Stimulated activated CD4-positive, alpha-beta T cell treated with anti-CD3 and anti-CD28 coated beads, Interleukin-2, amount 100 ng/mL, for 4 hours (primary cell): ENCODE measurements at places on chromosomes 5 and 9.
A peak's percentile ranks its signal among the peaks of the same experiment; 100 is the strongest.

DNA sequence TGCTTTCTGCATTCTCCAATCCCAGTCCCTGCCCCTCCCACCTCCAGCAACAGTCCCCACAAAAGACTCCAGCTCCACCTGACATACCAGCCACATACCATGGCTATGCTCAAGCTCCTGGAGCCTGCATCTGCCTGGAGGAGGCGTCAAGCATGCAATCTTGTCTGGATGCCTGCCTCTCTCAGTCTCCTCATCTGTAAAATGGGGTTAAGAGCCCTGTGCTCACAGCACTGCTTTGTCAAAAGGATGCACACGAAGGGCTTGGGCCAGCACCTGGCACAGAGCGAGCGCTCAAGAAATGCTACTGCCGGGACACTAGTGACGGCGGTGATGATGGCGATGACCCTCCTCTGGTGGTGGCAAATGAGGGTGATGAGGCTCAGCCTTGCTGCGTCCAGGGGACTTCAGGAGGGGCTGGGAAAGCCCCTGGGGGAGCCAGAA is 202.9 kb upstream of the IER5L start:
- DNase-seq, result no peak

DNA sequence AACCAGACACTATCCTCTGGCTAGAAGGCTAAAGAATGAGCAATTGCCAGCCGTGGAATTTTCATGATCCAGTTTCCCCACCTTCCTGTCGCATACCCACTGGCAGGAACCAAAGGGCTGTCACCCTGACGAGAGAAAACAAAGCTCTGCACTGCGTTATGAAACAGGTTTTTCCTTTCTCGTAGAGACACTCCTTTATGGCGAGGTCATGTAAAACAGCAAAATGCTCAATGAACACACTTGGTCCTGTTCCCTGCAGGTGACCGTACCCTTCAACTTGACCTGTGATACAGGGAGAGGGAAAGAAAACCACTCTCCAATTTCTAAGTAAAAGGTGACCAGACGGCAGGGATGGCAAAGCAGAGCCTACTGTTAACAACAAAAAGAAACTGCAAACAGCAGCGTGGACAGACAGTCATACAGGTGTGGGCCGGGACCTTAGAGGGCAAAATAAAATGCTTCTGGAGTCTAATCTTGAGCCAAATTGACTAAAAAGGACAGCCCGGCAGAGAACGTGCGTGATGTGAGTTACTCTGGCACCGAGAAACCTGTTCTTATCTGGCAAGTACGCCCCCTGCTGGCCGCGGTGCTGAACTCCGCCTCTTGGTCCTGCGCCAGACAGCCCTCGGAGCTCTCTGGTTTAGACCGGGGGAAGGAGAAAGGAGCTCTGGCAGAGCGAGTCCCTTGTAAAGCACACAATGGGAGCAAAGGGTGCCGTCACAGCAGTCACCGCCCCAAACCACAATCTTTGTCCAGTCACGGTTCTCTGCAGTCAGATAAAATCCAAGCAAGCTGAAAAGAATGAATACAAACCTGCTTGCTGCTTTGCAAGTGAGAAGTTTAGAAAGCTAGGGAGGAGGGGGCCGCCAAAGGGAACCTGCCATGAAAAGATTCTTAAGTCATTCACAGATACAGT is 98.9 kb downstream of the EFNA5 start:
- peak; percentile 69 for DNase-seq

GRCh38 chr5:172383191-172383802 is 71.0 kb downstream of the SH3PXD2B start:
- DNase-seq, result no peak

GRCh38 chr5:179123491-179124272 is 63.5 kb downstream of the ZNF354C start:
- DNase-seq, result no peak

DNA sequence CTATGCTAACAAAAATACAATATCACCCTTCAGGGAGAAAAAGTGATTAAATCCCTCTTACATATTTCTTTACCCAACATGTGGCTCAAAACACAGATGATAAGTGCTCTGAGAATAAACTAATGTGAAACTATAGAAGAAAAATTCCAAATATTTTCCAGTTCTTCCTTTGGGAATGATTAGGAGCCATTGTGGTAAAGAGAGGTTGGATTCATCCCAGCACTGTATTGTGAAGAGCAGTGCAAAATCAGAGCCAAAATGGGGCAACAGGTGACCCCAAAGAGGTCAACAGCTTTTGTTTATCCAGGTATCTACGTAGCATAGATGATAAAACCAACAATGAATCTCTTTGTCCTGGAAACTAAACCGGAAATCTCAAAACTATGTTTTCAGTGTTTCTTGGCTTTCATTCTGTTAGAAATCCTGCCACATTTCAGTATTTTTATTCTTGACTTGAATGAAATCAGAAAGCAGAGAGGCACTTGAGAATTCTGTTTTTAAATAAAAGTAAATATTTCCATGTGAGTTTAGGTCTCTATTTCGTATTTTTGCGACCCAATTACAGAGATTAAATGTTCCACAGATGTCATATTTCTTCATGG is 120.4 kb upstream of the FST start:
- no peak for DNase-seq

GRCh38 chr5:16066810-16067209 is 112.8 kb downstream of the MARCHF11 start:
- DNase-seq, result no peak

DNA sequence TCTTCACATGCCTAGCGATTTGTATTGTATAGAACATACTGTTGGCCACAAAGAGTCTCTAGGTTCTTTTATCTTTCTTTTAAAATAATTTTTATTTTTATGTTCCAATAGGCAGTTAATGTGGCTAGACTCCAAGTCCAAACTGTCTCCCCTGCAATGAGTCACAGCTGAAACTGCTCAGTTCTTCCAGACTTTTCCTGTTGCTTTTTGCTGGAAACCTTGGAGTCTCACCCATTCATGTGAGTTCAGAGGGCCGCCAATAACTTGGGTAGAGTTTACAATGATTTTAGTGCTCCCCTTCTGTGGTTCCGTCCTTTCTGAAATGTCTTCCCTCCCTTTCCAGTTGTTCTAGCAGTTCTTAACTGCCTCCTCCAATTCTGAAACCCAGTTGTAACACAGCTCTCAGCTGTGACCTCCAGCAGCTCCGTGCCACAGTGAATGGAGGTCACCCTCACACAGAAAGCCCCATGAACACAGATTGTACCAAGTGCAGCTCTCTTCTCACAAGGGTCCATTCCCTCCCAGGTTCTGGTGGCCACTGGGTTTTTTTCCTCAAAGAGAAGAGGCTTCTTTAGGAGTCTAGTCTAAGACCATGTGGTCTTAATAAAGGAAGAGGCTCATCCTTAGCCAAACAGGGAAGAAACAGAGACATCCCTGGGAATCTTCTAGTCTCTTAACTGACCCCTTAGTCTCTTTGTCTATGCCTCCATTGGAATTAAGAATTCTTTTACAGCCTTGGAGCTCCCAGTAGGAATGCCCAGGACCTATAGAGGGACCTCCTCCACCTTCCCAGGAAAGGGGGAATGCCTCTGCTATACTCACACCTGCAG is 198.5 kb downstream of the SPOCK1 start:
- no peak for DNase-seq

GRCh38 chr5:179223961-179224360 is 121.3 kb downstream of the ADAMTS2 start:
- DNase-seq, result no peak

- peak; percentile 1 for DNase-seq
Observed at GRCh38 chr5:179731791-179732411, 721 bp upstream of the MAML1 start.

DNA sequence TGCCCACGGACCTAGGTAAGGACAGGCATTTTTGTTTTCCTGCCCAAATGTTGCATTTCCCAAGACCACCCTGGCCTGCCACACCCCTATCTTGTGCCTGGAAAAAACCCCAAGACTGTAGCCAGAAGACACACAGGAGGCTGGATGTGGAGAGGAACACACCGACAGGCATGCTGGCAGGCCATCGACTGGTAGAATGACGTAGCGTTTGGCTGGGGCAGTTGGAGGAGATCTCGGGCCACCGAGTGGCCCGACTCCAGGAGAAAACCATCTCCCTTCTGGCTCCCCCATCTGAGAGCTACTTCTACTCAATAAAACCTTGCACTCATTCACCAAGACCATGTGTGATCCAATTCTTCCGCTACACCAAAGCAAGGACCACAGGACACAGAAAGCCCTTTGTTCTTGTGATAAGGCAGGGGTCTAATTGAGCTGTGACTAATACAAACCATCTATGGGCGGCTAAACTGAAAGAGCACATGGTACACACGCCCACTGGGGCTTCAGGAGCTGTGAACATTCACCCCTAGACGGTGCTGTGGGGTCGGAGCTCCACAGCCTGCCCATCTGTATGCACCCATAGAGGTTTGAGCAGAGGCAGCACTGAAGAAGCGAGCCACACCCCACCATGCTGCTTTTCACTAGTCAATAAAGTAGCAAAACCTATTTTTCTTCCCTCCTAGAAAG is 38.9 kb upstream of the N4BP3 start:
- DNase-seq, result no peak

GRCh38 chr5:116673453-116673852 is 98.8 kb upstream of the SEMA6A start:
- no peak for DNase-seq

GRCh38 chr5:102789469-102789868 is 34.4 kb downstream of the PAM start:
- no peak for DNase-seq

DNA sequence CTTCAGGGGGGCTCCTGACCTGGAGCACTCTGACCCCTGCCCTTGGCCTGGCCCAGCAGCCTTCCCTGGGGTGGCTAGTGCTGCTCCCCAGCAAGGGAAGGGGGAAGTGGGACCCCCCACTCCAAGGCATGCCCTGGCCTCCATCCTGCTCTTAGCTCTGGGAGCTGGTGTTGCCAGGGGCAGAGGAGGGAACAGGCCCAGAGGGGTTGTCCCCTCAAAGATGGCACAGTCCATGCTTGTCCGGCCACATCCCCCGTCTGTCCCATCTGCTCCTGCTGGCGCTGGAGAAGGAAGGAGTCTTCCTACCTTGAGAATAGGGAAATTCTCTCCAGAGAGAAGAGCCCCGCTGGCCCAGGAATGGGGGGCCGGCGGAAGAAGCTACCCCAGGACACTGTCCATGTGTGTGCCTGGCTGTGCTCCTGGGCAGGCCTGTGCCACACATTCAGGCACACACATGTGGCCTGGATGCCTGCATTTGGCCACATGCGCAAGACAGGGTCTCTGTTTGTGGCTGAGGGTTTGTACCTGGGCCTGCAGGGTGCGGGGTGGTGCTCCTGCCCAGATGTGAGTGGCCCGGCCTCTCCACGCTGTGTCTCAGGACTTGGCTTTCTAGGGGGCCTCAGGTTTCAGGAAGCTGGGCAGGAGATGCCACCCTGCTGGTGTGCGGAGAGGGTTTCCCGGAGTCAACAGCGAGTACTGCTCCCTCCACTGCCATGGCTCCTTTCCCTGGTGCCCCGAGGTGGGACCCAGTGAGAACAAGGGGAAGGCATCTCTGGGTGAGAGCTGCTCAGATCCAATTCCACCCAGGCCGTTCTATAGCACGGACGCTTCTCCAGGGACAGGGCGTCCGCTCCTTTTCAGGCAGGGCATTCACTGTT is 247.1 kb downstream of the PBX3 start:
- no peak for DNase-seq

DNA sequence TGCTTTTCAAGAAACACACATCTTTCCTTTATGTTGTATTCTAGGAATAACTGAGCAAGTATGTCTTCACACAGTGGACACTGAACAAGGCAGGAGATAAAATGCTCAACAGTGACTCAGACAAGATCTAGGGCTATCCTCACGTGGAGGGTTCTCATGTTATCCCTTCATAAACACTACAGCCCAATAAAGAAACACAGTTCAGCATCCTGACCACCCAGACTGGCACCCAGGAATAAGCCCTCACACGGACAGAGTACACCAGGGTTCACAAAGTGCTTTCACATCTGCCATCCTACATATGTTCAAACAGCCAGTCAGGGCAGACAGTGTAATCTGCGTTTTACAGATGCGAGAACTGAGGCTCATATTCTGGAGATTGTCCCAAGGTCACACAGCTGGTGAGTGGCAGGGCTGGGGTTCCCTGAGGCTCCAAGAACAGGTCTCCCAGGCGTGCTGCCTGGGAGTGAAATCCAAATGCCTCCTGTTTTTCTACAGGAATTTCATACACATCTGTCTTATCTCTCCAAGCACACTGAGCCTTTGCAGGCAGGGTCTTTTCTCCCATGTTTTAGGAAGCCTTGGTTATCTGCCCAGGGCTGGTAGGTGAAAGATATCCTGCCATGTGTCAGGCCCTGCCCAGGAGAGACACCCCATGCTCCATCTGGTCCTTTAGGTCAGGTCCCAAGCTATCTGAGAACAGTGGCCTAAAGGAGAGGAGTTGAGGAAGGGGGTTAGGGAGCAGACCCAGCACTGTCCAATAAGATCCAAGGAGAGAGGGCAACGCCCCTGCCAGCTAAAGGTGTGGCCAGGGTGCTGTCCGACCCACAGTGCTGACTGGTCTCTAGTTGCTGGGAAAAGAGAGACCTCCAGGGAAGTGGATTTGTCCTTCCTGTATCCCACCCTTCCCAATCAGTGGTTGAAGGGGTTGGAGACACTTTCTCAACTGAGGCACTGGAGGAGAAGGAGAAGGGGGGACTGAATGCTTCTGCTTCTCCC is 47.9 kb upstream of the XPA start:
- no peak for DNase-seq

DNA sequence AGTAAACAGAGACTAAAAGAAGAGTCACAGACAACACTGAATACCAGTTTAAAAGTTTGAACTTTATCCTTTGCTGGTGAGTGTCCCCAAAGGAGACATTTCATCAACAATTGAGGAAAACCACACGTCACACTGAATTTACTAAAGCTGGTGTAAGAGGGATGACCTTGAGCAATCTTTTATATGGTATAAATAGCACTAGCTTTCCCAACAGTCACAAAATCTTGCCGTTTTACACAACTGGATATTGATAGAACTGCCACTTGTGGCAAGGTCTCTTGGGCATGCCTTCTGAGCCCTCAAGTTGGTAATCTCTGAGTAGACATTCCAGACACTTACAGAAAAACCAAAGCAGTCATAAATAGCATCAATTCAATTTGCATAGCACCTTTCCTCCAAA is 311.5 kb upstream of the TARS1 start:
- DNase-seq, result no peak

DNA sequence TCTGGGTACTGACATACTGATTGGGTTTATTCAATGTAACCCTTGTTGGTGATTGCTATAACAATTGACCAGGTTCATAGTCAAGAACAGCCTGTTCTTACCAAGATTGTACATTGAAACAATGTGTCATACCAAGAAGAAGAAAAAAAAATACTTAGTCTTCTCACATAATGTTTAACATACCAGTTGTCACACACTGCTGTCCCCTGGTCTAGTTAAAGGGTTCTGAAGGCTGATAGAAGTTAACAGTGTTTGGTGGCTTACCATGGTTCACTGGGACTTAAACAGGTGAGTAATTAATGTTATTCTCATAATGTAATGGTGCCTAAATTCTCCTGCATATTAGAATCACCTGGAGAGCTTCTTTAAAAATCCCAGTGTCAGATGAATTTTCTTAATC is 18.5 kb upstream of the CDC42SE2 start:
- no peak for DNase-seq
